ENCODE measurements at places on chromosomes 5 and 9.

- DNase-seq: no peak
Measured at GRCh38 chr5:123605822-123606221, 93.8 kb downstream of the CSNK1G3 start.

- DNase-seq: no peak
Measured at GRCh38 chr5:54756301-54756700, 229.1 kb downstream of the ESM1 start.

DNA sequence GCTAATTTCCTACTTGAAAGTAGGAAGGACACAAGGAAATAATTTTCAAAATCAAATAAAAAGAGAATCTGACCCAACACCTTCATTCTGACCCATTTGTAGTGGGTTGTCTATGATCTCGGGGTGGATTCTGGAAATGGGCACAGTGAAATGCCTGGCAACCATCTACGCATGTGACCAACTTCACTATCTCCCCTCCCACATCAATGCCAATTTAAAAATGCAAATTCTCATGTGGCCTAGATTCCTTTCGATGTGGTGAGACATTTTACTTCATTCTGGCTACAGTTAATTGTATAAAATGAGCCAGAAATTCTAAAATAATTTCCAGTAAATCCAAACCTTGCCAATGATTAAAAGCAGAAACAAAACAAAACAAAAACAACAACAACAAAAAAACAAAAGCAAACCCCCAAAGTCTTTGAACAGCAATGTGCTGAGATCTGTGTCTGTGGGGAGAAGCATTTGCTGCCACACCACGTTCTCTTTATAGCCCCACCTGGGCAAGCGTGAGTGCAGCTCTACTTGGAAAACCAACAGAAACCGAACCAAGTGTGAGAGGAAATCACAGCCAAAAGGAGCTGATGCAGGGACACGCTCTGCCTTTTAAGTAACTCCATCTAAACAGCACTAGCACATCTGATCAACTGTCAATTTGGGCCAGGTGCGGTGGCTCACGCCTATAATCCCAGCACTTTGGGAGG lies 59.0 kb downstream of the USP20 start:
- no peak for DNase-seq

GRCh38 chr9:4678679-4679267 lies 596 bp upstream of the CDC37L1 start:
- no peak for DNase-seq

DNA sequence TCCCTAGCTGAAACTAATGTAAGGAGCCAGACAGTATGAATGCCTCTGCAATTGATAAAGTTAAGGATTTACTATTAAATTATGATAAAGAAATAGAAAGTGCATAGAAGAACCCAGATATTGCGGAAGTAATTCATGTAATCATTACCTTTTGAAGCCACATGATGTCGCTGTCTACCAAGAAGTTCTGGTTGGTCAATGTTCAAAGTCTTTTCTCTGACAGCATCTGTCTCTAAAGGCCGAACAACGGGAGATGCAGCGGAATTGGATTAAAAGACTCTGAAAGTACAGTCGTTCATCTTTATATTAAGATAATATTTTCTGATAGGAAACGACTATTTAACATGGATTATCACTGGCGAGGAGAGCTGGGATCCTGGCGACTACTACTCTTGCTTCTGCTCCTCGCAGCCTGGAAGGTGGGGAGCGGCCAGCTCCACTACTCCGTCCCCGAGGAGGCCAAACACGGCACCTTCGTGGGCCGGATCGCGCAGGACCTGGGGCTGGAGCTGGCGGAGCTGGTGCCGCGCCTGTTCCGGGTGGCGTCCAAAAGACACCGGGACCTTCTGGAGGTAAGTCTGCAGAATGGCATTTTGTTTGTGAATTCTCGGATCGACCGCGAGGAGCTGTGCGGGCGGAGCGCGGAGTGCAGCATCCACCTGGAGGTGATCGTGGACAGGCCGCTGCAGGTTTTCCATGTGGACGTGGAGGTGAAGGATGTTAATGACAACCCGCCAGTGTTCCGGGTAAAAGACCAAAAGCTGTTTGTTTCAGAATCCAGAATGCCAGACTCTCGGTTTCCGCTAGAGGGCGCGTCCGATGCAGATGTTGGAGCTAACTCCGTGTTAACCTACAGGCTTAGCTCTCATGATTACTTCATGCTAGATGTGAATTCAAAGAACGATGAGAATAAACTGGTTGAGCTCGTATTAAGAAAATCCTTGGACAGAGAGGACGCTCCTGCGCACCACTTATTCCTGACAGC lies at the start of gene PCDHA8:
Gene PCDHA8, plus strand, starts transcription at position 210 of the 985 bp plus-strand sequence. Its CDS starts 135 bp downstream, at position 345.
- no peak for DNase-seq

DNA sequence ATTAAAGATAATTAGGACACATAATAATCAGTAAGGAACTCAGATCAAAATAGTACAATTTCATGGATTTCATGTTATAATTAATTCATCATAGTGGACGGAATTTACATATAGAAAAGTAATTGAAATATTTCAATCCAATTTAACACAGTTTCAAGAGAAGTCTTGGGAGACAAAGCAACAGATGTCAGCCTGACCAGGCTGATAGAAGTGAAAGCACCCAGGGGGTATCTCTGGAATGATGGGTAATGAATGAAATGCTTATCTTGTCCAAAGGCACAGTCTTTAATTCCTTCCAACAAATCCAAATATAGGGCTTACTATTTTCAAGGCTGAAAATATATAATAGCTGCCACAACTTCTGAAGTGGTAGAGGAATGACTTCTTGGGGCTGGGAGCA lies 629.3 kb upstream of the RGMB start:
- no peak for DNase-seq

- DNase-seq: no peak
Measured at GRCh38 chr9:21837501-21837900, 35.1 kb downstream of the MTAP start.

DNA sequence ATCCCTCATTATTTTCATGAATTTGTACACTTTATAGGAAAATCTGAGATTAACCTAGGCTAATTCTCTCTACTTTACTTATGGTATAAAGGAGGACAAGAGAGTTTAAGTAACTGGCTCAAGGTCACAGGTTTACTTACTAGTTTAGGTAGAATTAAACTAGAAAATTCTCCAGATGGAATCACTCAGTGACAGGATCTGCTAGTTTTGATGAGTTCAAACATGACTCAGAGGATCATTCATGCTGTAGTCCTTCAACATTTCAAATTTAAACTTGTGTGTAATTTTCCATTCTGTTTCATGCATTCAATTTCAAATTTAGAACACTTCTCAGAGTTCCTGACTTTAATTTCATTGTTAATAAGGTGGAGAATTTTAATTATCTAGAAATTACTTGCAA lies 485.7 kb upstream of the TUSC1 start:
- no peak for DNase-seq

DNA sequence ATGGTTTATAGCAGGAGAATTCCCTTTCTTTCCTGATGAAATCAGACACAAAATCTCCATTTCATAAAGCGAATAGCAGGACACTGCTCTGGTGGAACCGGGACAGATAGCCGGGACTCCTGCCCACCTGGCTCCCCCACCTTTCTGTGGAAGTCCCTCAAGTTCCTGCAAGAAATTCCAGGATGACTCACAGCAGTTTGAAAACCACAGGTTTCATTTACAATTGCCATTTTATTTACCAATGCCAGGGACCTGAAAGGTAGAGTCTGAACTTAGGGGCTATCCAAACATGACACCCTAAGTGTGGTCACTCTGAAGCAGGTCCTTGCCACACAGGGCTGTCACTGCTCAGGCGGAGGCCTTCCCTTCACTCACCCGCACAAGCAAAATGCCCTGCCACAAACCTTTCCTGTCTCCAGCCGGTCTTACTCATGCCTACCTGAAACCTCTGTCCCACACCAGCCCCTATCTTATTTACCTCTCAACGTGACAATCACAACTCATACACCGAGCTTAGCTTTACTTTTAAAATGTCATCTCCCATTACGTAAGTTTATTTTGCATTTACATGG lies 63.3 kb upstream of the TAF1L start:
- DNase-seq: no peak

- no peak for DNase-seq
Measured at GRCh38 chr5:87339986-87340385, 72.3 kb downstream of the RASA1 start.

- DNase-seq: no peak
Measured at GRCh38 chr9:136499935-136500910, 17.4 kb upstream of the SEC16A start.

DNA sequence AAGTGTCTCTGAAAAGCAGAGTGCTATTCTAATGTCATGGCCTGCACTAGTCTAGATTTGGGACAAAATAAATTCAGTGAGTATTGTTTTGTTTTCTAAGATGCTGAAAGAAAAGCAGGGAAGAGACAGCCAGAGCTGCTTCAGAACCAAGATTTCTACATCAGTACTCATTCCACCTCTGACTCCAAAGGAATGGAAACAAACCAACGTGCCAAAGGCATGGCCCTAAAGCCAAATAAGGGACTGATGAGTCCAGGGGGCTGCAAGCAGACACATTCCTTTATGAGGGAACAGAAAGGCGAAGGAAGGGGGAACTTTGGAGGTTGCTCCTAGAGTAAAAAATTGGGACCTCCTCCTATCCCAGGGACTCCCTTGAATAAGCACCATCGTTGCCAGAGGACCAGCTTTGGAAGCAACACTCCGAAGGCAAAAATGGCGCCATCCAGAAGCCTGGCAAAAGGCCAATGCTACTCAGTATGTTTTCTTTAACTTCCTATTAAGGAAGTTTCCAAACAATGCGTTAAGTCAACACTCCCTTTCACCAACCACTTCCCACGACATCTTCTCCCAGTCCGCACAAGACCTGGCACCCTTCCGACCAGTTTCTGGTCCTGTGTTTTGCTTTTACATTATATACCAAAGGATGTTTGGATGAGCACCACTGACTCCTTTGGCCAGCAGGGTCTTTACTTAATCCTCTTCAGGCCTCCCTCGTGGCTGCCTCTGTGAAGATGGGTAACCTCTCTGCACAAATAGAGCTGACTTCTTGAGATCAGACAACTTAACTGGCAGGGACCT lies 31.6 kb downstream of the ADAM19 start:
- DNase-seq: no peak

DNA sequence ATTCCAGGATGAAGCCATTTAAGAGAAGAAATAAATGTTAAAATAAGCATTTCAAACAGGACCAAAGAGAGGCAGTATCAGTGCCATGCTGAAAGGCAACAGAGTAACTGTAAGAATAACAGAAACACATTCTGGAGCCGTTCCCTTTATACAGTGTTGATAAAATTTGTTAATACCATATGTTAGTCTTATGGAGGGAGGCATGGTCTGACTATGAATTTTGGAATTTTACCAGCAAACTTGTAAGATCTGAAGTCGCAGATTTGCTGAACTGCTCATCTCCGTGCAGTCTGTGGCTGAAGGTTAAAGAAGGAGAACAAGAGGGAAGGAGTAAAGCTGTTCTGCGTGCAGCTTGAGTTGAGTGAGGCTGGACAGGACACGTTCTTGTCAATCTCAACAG lies 508.4 kb downstream of the NFIB start:
- no peak for DNase-seq

- peak; percentile 14 for DNase-seq
Measured at GRCh38 chr9:89606049-89606623, 1.3 kb downstream of the GADD45G start.

DNA sequence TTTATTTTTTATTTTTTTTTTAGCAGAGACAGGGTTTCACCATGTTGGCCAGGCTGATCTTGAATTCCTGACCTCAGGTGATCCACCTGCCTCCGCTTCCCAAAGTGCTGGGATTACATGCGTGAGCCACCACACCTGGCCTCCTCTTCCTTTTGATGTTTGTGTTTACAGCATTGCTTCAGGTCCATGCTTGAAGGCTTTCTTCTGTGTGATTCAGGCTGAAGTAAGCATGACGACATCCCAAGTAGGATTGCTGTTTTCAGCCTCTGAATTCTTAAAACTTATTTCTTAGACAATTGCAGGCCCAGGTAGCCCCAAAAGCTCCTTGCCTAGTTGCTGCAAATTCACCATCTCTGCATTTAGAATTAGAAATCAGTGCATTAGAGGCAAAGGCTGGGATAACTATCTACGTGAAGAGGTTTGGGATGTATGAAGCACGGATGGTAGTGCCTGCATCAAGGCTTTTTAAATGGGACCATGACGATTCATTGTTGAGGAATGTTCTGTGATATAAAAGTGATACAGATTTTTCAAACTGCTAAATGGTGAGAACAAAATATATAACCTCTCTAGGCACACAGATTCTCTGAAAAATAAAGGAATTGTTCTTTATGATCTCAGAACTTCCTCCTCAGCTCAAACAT lies 3.0 kb upstream of the ETF1 start:
- DNase-seq: no peak

GRCh38 chr5:139911425-139912120 lies 116.0 kb downstream of the PSD2 start:
- no peak for DNase-seq

DNA sequence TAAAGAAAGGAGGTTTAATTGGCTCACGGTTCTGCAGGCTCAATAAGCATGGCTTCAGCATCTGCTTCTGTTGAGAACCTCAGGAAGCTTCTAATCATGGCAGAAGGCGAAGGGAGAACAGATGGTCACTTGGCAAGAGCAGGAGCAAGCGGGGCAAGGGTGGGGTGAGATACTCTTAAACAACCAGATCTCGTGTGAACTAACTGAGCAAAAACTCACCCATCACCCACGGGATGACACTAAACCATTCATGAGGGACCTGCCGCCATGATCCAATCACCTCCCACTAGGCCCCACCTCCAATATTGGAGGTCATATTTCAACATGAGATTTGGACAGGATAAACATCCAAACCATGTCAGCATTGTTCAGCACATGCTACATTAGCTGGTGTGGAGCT lies 89.1 kb upstream of the HAND1 start:
- DNase-seq: no peak

DNA sequence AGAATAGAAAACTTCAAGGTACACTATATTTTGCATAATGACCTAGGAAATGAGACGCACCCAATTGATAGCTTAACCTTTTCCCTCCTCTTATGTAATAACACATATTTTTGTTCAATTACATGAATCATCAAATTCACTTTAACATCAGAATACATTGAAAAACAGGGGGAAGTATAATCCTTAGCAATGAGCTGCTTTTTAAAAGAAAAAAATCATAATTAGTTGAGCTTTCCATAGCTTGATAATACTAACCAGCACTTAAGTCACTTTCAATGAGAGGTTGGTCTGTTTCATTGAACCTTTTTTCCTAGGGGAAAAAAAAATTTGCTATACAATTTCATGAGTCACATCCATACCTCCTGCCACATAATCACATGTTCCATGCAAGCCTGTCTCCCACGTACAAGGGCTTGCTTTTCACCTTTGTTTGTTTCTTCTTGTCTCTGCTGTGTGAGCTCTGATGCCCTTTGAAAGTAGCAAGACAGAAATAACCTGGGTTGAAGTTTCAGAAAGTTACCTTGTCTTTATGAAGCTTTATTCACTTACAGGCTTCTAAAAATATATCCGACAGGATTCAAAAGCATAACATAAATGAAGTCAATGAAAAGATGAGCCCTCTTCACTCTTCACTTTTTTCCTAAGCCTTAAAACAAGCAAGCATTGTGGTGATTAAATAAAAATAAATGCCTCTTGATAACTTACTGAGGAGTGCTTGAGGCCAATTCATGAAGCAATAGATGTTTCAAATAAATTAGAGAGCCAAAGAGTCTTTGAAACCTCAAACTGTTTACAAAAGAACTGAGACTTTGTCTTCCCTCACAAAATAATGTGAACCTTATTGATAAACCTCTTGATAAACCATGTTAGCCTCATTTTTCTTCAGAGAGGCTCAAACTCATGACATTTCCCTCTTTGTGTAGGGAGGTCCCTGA lies 108.5 kb downstream of the FEM1C start:
- no peak for DNase-seq

GRCh38 chr5:149904293-149904886 lies 40.2 kb downstream of the PDE6A start:
- DNase-seq: no peak

GRCh38 chr9:107221321-107221720 lies 61.8 kb upstream of the RAD23B start:
- no peak for DNase-seq

GRCh38 chr5:128574041-128574440 lies 36.0 kb upstream of the FBN2 start:
- no peak for DNase-seq

All from stimulated activated CD8-positive, alpha-beta memory T cell treated with anti-CD3 and anti-CD28 coated beads, Interleukin-4, amount 100 ng/mL, for 24 hours (primary cell).